ENCODE measurements at places on chromosomes 7 and 10. TPM values are rescaled to one million over a fixed set of nuclear protein-coding genes. Genes with fewer than 3 reads are reported as not detected.

Gene IGF2BP3
- 39.5 TPM for total RNA-seq

Gene ANKRD61
- total RNA-seq, result 0.37 TPM

DNA sequence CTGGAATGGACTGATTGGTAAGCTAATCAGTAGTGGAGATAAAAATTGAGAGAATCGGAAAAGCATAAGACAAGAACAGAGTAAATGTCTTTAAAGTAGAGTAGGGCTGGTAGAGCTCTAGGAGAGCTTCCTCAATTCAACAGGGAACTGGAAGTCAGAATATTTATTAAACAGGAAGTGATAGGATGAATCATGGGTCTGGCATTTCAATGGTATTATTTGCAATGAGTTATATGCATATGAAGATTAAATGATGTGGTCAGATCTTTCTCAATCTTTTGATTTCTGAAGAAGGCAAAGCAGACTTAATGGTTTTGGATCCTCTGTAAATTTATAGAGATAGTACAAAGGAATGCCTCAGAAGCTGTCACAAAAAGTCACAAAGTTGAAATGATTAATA lies 349.0 kb downstream of the HPSE2 start:
- peak; percentile 33 for DNase-seq

Gene CDC14C
- total RNA-seq, result not detected

DNA sequence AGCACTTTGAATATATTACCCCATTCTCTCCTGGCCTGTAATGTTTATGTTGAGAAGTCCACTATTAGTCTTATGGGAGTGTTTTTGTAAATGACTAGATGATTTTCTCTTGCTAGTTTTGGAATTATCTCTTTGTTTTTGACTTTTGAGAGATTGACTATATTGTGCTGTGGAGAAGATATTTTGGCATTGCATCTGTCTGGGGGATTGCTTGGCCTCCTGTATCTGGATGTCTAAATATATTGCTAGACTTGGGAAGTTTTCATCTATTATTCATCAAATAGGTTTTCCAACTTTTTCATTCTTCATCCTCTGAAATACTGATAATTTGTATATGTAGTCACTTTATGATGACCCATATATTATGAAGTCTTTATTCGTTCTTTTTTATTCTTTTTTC lies 277.1 kb upstream of the PCDH15 start:
- DNase-seq, result no peak

DNA sequence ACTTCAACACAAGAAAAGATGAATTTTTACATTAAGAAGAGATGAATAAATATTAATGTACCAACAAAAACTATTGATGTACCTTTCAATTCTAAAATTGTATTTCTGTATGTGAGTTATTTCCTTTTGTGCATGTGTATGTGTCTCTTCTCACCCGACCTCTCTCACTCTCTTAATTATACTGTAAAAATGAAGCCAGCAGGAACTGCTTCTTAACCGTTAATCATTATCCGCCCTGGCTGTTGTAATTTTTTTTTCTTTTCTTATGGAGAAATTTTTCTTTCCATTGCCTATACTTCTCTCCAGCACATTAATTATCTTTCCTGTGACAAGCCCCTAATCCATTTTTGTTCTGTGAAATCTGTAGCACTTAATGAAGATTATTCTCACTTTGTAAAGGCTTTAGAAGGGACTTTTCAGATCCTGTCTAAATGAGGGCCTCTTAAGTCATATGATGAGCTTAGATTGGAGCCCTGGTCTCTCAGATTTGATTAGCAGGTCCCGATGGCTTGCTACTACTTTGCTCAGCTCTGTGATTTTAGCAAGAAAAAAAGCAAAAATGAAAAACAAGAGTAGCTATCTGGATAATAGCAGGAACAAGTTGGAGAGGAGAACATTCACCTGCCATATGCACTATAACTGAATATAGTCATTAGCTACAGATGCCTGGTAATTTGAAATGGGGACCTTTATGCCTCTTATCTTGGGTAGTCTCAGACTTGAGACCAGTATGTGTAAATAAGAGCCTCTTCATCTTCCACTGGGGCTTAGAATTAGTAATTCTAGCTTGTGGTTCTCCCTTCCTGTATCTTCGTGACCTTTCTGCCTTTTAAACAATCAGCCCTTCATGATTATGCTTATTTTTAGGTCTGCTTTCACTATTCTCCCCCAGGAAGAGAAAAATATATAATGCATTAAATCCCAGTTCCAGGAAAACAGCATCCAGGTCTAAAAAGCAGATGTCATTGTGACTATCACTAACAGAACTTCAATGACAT lies 80.0 kb upstream of the COL1A2 start:
- DNase-seq, result peak; percentile 80

DNA sequence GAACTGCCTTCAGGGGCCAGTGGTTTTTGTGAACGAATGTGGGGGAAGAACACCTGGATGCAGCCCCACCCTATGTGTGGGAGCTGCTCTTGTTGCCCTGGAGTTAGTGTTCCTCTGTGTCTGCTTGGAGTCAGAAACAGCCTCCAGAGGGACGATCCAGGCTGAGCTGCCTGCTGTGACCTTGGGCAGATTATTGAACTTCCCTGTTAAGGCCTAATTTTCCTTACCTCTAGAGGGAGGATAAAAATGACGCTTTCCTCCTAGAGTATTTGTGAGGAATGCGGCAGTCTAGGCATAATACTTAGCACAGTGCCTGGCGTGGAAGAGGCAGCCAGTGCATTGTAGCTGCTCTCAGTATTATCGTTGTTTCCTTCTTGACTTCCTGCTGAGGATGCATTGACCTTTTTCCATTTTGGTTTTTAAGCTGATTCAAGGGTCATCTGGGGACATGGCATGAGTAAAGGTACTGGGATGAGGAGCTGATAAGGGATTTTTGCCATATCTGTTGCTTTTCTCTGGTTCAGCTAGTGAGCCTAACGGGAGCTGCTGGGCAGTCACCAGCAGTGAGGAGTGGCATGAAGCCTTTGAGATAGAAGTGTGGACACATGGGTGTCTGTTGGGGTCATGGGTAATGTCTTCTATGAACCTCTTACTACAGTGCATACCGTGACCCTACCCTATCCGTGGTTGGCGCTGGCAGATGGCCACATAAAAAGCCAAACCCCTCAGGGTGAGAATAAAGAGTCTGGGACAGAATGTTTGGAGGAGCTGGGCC lies 6.4 kb downstream of the ZFYVE27 start:
- no peak for DNase-seq

DNA sequence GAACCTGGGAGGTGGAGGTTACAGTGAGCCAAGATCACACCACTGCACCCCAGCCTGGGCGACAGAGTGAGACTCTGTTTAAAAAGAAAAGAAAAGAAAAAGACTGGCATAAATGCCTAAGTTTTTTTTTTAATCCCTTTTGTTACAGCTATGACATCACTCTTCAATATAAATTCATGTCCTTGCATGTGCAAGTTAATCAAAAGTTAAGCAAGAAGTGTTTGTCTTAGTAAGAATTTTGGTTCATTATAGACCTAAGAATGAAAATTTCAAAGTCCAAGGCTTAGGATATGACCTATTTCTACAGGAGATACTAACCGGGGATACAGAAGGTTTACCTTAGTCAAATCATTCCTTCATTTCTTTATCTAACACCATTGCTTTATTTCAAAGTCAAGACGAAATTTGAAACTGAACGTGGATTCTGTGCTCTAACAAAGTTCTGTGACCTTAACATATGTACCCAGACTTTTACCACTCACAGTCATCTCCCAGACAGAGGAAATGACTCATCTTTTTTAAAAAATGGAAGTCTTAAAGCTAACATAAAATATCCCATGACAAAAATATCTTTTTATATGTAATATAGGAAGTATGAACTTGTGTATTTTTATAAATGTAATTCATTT lies 29.3 kb upstream of the ITGB8 start:
- peak; percentile 59 for DNase-seq

- DNase-seq, result no peak
These were observed 24.1 kb downstream of the GBX1 start for GRCh38 chr7:151143261-151144015.

Gene ANLN
- total RNA-seq, result 133 TPM

DNA sequence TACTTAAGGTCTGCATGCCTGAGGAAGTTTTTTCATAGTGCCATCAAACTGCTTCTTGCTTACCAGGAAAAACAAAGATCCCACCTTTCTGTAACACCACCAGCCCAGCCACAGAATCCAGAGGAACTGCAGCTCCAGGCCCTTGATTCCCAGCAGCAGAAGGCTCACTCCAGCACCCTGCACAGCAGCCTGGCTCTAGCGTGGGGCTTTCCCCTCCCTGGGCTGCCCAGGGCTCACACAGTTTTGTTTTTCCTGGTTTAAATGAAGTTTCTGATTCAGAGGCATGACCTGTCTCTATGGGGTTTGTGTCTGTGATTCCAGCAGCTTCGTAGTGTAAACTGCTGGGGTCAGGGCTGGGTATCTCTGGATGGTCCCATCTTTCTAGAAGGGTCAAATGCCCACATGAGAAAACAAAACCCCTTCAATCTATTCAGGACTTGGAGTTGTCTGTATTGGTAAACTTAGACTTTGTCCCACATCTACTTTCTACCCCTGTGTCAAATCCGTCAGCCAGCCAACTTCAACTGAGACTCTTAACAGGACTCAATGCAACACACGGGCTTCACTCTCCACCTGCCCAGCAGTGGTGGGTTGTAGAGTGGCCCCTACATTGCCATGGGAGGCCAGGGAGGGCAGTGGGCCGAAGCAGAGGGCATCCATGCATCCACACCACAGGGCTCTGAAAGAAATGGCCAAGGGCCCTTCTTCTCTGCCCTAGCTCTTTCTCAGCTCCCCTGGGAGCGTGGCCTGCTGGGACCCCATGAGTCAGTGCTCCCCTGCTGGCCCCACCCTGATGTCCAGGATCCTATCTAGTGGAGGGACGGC lies 73.6 kb downstream of the ATXN7L1 start:
- no peak for DNase-seq

Gene AKR1C4
- total RNA-seq, result not detected

- DNase-seq, result no peak
These were observed 58.1 kb upstream of the AQP1 start for GRCh38 chr7:30853576-30853975.

GRCh38 chr7:141231018-141231792 lies 157.3 kb downstream of the TMEM178B start:
- DNase-seq, result peak; percentile 31

DNA sequence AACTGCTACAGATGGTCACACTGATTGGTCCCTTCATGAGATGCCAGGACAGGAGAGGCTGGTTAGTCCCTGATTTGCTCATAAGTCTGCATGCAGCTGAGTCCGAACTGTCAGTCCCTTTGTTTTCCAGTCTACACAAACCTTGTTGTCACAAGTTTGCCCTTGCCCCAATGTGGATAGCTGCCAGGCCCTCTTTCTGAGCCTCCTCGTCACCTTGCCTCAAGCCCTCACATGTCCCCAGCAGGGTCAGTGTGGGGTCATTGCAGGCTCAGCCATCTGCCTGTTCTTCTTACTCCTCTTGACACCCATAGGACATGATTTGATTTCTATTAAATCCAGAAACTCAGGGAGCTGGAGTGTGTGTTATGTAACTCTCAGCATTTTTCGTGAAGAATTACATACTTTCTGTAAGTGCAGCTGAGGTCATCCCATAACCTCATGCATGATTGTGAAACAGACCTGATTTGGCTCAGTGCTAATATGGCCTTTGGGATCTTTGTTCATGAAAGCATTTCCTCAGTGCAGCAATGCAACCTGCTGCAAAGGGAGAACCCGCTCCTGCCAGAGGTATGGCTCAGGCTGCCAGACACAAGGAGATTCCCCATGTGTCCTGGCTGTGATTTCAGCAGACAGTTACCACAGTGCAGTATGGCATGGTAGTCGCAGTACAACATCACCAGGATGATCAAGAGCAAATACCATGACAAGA lies 70.0 kb upstream of the ZMIZ2 start:
- no peak for DNase-seq

GRCh38 chr10:69819716-69820506 lies 18.2 kb downstream of the COL13A1 start:
- peak; percentile 97 for DNase-seq

DNA sequence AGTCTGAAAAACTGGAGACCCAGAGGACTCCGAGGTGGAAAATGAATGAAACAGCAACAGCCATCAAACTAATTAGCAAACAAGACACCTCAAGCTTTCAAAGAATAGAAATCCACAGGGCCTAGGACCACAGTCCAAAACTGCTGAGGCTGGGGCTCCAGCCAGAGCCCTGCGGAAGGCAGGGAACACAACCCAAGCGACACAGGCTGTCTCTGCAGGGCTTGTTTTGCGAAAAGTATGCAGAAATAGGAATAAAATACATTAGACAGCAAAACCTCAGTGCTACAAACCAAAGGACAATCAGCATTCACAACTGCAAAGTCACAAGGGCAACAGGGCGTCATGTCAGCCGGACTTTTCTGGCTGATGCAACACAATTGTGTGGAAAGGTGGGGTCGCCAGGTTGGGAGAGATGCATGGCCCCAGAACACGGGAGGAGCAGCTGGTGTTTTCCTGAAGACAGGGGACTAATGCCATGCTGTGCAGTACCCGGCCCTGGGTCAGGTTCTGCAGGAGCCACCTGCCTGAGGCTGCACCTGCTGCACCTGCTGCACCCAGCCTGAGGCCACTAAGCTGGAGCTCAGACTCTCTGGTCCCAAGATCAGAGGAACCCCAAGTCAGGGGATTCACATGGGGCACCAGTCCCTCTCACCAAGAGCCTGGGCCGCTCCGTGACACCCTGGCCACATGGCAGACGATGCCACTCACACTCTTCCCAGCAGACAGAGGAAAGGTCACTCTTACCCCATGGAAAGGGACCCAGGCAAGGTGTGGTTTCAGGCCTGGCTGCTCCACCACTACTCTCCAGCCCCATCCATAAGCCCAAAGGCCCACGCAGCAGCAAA lies 74.2 kb downstream of the MAD1L1 start:
- DNase-seq, result no peak

Gene TRPV5
- not detected for total RNA-seq

- DNase-seq, result peak; percentile 86
These were observed 72.5 kb downstream of the CDK6 start for GRCh38 chr7:92763636-92764423.

Gene ACADSB
- total RNA-seq, result 3.2 TPM

Gene TMEM229A
- total RNA-seq, result not detected

- no peak for DNase-seq
These were observed 3.9 kb upstream of the GATA3 start for GRCh38 chr10:8050556-8051108.

GRCh38 chr10:4662576-4663161 lies 163.3 kb upstream of the AKR1E2 start:
- peak; percentile 82 for DNase-seq

- peak; percentile 98 for DNase-seq
These were observed 9.1 kb upstream of the ASIC3 start for GRCh38 chr7:151038951-151039849.

- DNase-seq, result no peak
These were observed 83.7 kb upstream of the PPP2R2D start for GRCh38 chr10:131816941-131817700.

Gene NET1
- total RNA-seq, result 58.3 TPM

Gene LANCL2
- total RNA-seq, result 28.6 TPM

Measured in HT1080 (cell line).